NCI-H2081 (cell line): ENCODE measurements at places on chromosomes 13 and 19.

- no peak for DNase-seq
These were observed 211.2 kb upstream of the EDNRB start for GRCh38 chr13:78129823-78130222.

DNA sequence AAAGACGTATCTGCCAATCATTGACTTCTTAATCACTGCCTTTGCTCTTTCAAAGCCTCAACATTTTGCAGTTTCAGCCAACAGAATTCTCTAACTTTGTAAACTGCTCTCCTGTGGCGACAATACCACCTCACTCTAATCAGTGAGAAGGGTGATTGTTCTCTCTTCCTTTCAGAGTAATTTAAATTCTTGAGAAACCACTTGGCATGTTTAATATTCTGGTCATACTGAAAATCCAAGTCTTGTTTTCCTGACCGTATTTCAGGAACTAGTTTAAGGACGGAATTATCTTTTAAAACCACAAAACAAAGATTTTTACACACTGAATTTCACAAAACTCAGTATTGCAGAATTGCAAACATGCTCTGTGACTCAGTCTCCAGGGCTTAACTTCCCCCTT is 5.2 kb upstream of the CDC16 start:
- DNase-seq = no peak

- no peak for DNase-seq
These were observed 6.4 kb upstream of the ZNF333 start for GRCh38 chr19:14683439-14683838.

DNA sequence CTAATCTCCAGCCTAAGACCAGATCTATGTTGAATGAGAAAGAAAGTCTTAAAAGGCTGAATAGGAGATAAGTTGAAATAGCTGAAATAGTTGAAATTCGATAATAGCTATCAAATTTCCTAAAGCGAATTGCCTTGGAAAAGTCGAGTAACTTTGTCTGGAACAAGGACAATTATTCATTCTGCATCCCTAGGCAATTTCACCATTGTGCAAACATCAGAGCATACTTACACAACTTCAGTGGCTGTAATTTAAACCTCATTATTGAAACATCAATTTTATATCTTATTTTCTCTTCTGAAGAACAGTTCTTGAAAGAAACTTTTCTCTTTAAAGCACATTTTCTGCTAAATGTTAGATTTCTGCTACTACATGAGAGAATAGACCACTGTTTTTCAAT is 13.6 kb downstream of the TNFSF13B start:
- DNase-seq = no peak

- peak; percentile 92 for DNase-seq
These were observed 8.1 kb upstream of the ZNF784 start for GRCh38 chr19:55632463-55632834.

DNA sequence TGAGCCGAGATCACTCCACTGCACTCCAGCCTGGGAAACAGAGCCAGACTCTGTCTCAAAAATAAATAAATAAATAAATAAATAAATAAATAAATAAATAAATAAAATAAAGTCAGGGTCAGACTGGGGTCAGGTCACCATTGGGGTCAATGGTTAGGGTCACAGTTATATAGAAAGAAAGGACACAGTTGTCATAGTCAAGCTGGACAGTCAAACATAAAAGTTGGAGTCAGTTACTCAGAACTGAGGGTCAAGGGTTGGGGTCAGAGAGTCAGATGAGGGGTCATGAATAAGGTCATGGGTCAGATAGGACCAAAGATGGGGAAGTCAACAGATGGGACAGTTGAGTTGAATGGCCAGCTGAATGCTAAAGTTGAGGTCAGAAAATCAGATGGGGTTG is 16.7 kb upstream of the EPOR start:
- no peak for DNase-seq

GRCh38 chr13:78770601-78771000 is 111.6 kb upstream of the OBI1 start:
- DNase-seq = no peak

GRCh38 chr19:43598445-43599240 is 2.2 kb downstream of the ZNF576 start:
- no peak for DNase-seq

DNA sequence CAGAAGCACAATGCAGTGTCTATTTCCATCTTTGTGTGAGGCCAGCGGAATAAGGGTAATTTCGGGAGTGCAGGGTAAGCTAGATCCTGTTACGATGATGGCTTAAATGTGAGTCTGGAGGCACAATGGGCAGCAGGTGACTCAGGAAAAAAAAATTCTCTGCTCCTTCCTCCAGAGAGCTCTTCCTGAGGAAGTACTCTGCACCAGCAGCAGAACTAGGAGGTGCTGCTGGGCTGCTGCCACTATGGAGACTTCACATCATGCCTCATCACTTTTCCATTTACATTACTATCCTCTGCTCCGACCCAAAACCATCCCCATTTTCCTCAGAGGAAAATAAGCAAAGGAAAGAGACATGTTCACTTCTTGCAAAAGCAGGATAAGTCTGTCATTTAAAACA is 282.0 kb downstream of the DNAJC15 start:
- no peak for DNase-seq

DNA sequence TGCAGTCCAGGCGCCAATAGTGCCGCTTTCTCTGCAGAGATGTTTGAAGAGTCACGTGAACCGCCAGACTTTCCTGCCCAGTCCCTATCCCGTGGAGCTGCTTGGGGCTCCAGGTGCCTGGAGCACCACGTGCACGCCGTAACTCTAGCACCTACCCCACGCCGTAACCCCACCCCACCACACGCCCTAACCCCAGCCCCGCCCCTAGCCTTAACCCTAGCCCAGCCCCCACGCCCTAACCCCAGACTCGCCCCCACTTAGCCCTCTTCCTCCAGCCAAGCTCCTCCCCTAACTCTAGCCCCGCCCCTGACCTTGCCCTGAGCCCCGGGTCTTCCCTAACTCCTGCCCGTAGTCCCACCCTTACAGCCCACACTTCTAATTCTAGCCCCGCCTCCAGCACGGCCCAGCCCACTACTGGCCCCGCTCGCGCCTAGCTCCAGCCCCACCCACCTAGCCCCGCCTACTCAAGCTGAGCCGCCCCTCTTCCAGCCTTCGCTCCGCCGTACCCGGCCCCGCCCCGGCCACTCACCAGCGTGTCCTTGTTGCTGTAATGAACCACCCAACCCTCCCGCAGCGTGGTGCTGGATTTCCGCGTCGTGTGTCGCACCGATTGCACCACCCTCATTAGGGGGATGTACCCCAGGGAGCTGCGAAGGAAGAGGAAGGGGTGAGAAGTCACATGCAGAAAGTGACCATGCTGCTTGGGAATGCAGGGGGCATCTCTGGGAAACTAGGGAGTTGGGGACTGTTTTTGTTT is 19.5 kb downstream of the PRKD2 start:
- peak; percentile 81 for DNase-seq

- no peak for DNase-seq
These were observed 27.4 kb downstream of the IL12RB1 start for GRCh38 chr19:18059297-18059696.

- DNase-seq = no peak
These were observed 15.7 kb downstream of the TIMM13 start for GRCh38 chr19:2411709-2412108.

DNA sequence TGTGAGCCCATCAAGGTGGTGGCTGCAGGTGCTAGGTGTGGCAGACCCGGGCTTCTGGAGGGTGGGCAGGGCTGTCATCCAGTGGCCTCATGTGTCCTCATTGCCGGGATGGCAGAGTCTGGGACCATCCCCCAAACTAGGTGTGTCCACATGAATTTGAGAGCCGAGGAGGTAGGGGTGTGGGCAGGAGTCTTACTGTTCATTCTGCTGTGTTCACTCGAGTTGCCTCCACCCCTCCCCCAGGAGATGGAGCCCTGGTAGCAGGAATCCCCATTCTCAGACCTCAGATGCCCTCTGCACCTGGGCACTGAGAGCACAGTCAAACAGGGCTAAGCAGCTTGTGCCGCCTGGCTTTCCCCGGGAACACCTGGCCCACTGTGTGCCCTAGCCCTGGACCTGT is 22.4 kb downstream of the NAXD start:
- no peak for DNase-seq

GRCh38 chr19:33400856-33401682 is 27.6 kb downstream of the CEBPG start:
- DNase-seq = no peak

DNA sequence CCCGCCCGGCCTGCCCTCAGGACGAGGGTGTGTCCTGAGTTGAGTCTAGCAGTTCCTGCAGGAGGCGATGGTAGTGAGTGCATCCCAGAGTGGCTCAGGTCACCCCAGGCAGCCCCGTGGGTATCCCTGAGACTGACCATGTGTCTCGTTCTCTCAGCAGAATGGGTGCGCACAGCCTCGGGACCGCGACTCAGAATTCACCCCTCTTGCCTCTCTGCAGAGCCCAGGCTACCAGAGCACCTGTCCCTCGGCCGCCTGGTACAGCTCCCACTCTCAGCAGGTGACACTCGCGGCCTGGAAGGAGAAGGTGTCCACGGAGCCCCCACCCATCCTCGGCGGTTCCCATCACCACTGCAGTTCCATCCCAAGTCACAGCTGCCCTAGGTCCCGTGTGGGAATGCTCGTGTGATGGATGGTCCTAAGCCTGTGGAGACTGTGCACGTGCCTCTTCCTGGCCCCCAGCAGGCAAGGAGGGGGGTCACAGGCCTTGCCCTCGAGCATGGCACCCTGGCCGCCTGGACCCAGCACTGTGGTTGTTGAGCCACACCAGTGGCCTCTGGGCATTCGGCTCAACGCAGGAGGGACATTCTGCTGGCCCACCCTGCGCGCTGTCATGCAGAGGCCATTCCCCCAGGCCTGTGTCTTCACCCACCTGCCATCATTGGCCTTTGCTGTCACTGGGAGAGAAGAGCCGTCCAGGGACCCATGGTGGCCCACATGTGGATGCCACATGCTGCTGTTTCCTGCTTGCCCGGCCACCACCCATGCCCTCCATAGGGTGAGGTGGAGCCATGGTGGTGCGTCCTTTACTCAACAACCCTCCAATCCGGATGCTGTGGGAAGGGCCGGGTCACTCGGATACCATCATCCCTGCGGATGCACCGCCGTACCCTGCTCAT is 87.1 kb upstream of the MCF2L start:
- DNase-seq = no peak

DNA sequence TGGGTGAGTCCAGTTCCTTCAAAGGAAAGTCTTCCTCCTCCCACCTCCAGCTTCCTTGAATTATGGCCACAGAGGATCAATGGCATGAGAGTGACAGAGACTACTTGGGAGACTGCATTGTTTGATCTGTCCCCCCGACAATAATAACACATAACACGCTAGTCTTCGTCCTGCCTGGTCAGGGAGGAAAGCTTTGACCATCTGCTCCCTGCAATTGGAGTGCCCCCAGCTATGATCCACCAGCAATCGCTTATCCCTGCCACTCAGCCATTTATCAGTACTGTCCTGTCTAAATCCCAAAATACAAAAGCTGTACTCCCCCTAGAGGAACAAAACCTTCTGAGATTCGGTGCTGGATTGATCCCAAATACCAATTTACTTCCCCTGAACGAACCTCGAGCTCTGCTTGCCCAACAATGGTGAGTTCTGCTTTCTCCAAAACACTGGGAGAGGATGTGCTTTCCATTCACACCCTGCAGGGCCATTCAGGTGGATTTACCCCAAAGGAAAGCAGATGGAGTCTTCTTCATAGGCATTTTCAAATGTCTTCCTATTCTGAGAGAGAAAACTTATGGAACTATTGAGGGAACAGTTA is 466.7 kb downstream of the TSHZ3 start:
- DNase-seq = no peak

GRCh38 chr19:17806945-17807344 is 12.0 kb downstream of the B3GNT3 start:
- DNase-seq = no peak

DNA sequence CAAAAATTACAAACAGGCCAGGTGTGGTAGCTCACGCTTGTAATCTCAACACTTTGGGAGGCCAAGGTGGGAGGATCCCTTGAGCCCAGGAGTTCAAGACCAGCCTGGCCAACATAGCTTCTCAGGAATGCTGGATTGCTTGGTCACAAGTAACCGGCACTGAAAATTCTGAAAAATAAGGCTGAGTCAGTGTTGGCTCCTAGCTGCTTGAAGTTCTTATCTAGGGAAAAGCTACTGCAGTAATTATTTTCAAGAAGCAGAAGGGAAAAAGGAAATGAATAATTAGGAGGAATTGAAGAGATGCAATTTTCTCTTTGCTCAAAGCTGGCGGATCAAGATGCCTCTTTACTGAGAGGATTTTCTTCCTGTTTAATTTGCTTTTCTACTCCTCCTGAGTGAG is 75.0 kb upstream of the GTF3A start:
- DNase-seq = no peak

- DNase-seq = no peak
These were observed 73.9 kb upstream of the SPATA13 start for GRCh38 chr13:24086642-24087041.

DNA sequence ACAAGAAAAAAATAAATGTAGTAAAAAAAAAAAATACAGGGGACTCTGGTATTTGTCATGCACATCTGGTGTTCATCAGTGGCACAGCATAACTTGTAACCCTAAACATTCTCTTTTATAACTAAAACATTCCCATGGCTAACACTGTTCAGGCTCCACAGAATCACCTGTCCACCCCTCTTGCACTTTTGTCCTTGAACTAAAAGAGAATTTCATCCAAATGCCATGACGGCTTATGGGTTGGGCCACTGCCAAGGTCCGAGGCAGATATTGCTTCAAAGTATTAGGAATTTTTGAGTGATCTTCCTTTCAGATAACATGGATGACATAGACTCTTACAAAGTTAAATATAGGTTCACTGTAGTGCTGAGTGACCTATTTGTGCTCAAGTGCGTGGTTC is 25.7 kb upstream of the SERP2 start:
- DNase-seq = no peak

DNA sequence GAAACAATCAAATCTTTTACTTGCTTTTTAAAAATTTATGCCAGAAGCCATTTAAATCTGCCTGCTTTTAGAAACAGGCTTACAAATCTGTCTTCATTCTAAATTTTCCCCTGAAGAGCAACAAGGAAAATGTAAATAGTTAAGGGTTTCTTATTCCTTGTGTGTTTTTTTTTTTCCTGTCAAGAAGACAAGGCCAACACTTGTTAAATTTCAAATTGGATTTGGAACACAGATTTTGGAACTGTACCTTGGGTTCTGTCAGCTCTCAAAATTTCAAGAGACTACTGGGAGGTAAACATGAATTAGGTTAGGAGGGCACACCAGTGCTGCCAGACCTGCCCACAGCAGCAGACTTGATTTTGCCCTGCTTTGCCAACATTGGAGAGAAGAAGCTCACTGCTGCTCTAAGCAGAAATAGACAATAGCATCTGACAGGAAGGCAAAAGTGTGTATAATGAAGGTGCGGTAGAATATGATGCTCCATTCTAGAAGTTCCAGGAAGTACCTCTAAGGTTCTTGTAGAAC is 121.7 kb downstream of the NHLRC3 start:
- no peak for DNase-seq

DNA sequence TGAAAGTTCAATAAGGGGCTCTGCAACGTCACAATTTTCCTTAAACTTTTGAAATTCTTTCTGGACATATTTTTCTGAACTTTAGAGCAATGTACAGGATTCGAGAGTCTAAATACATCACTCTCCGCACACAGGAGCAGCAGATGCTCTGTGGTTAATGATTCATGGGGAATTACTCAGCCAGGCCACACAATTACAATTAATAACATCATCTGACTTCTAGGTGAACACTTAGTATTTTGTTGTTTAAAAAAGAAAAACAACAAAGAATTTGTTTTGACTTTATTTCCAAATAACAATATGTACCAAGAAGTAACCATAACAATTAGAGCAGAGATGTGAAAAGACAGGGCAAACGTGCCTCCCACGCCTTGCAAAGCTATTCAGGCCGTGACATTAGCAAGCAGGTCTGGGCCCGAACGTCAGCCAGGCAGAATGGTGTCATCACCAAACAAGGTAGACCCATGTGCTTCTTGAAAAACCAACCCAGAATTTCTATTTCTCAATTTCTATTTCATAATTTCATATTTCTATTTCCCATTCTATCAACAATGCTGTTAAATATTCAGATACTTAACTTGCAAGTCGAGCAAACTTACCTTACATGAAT is 236.3 kb downstream of the COL4A1 start:
- no peak for DNase-seq
